GM12865 (cell line): ENCODE measurements at places on chromosomes 7 and 10.

DNA sequence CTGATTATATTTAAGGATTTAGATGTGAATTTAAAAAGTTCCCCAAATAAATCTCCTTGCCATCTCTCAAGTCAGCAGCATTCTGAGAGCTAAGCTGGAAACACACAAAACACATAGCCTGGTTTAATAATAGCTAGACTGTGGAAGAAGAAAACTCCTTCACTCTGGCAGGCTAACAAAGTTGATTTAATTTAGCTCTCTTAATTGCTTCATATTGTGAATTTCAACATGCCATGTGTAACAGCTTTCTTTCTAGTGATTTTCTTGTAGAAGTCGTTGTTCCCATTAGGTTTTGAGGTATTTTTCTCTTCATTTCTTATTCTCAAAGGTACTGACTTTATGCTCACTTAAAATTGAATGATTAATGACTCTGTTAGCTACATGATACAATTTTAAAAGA is 216.8 kb upstream of the AKR1E2 start:
- no peak for DNase-seq

DNA sequence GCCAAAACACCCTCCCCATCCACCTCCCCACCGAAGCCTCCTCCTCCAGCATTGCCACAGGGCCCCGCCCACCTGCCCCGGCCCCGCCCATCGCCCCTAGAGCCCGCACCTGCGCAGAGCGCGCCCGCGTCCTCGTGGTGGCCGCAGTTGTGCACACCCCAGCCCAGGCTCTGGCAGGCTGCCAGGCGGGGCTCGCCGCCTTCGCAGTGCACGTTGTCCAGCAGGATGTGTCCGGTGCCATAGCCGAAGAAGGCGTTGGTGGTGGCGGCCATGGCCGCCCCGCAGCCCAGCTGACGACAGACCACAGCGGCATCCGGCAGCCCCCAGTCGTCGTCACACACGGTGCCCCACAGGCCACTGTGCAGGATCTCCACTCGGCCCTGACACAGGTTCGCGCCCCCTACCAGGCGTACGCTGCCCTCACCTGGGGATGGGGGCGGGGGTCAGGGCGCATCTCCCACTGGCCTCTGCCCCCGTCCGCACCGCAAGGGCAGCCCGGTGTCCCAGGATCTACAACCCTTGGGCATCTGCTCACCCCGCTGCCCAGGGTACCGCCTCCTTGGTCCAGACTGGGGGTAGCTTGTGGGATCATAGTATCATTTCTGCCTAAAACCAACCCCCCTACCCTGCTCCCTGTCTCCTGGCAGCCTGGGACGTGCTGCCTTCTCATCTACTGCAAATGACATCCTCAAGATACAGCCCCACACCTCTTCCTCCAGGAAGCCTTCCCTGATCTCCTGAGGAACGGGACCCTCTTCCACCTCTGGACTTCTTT is 11.9 kb downstream of the SSC4D start:
- DNase-seq, result peak; percentile 59

DNA sequence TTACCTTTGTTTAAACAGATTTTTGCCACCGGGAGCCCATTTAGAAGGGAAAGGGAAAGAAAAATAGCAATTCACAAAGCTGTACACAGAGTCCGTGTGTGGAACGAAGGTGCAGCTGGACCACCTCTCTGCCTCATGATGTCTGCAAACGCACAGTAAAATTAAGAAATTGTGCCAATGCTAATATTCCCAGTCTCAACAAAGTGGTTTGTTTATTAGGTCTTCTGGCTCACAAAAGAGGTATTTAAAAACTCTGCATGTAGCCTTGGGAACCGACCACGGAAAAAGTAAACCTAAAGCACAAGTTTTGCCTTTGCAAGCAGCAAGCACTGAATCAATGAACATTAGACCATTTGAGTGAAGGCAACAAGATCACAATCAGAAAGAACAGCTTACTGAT is 57.7 kb downstream of the CREB3L2 start:
- no peak for DNase-seq

DNA sequence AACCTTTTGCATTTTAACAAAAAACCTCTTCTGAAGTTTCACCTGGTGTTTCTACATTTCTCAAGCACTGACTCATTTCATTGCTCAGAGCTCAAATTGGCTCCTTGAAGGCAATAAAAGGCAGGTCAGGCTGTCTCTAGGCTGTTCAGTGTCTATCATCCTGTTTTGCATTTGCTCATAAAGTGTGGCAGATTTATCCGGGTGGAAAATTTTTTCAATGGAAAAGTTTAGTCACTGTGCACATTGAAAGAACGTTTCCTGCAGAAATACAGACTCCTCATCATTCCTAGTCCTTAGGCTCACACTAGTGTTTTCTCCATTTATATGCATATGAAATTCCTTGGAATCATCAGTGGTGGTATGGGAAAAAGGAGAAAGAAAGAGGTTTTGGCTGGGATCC is 114.2 kb upstream of the DGKB start:
- no peak for DNase-seq

- no peak for DNase-seq
These were observed 38.3 kb upstream of the COBL start for GRCh38 chr7:51354897-51355296.

GRCh38 chr7:40646717-40647116 is 511.9 kb downstream of the SUGCT start:
- no peak for DNase-seq

DNA sequence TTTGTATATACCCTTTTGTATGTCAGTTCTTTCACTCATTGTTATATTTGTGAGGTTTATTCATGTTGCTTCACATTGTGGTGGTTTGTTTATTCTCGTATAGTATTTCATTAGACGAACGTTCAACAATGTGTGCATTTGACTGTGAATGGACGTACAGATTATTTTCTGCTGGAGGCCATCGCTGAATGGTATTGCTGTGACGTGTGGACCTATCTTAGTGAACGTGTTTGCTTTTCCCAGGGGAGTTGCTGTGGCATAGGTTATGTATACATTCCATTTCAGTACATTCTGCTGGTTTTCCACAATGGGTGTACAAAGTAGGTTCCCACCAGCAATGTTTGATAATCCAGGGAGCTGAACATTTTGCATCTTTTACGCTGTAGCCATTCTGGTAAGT is 31.1 kb upstream of the PLEKHS1 start:
- DNase-seq, result no peak

DNA sequence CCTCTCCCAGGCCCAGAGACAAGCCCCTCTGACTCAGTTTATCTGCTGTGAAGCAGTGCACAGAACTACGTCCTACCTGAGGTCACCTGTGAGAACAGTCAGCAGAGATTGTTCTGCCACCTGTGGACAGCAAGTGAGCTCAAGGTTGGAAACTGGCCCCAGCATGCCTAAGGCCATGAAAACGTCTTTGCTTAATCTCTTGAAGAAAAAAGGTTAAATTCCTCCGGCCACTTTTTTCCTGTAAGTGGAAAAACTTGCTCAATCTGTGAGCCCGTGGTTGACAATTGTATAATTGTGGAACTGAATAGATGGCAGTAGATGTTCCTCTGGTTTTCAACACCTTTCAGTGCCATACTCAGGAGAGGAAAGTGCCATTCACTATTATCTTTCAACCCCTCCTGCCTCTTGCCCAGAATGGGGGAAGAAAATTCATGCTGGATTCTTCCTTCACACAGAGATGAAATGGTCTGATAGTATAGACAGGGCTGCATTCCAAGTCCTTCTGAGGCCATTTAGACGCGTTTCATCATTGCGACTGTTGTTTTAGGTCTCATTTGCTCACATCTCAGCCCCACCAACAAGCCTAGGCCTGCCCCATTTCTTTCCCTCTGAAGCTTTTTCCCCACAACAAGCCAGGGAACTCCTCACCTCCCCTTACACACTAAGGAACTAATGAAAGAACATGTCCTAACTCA is 292.9 kb downstream of the FZD1 start:
- DNase-seq, result no peak

GRCh38 chr7:66167773-66168387 is 37.3 kb upstream of the TPST1 start:
- no peak for DNase-seq

DNA sequence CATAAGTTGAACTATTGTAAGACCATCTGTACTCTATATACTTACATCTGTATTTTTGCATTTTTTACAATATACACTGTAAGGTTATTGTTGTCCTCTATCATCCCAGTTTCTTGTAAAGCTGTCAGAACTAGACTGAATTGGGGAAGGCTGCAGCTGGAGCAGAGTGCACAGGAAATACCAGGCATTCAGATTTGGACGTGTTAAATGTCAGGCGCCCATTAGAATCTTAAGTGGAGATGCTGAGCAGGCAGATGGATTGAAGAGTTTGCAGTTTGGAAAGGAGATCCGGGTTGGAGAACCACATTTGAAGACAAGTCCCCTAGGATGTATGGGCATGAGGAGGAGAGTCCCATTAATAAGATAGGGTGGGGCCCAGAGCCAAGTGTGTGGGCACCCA is 40.4 kb downstream of the MTURN start:
- DNase-seq, result no peak

DNA sequence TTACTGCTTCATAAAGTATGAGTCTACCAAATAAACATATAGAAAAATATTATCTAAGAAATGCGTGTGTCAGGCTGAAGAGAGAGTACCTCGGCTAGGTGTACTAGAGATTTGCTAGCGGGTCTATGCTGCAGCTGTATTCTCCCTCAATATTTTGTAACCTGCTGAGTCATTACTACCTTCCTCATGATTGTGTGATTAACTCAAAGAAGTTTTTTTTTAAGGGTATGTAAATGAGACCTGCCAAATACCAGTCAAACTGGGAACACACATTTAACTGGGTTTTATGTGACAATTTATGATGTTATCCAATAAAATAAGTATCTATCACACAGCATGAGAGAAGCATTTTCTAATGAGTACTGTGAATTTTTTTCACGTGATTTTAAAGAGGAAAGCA is 180.4 kb downstream of the RNF133 start:
- peak; percentile 2 for DNase-seq

DNA sequence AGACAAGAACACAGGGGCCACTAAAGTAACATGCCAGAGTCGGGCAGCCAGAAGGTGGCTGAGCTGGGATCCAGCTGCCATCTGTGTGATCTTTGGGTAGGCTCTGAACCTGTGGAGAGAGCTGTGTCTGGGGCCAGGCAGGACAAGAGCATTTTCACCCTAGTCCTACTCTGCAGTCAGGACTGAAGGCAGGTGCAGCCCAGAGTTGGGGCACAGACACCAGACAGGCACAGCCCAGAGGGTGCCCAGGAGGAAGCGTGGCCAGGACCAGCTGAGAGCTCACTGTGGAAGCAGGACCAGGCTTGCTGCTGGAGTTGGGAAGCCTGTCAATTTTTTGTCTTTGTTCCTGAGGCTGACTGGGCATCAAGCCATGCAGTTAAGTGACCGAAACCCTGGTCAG is 113.6 kb downstream of the ADCY1 start:
- no peak for DNase-seq

DNA sequence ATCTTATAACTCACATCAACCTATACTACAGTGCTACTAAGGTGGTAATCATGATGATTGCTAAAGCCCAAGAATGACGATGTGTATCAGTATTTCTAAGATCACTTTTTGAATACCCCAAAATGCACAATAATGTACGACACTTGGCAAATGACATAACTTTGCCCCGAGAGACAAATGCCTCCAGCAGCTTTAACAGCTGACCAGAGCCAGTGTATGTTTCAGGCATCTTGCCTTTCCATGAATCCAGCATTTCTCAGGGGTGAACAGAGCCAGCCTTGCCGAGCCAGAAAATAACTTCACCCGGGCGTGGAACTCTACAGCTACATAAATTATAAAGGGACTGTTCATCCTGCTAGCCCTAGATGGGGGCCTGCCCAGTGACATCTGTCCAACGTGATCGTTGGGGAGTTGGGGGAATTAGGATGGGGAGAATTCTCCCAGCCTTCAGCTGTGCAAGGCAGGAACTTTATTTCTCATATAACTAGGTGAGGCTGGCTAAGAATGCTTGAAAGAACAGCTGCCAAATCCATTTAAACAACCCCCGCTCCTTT is 1.8 kb downstream of the IGFBP3 start:
- no peak for DNase-seq

DNA sequence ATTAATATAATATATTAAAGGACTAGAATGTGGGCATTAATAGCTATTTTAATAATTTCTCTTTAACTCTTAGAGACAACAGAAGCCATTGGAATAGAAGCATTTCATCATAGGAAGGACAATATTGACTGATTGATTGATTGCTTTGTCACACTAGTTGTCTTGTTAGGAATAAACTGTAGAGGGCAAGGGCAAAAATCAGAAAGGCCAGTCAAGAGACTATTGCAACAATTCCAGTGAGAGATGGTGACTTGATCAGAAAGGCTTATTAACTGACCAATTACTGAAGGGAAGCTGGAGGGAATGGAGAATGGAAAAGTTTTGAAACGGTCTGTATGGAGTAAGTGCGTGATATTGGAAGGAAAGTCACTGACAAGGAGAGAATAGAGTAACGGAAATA is 87.3 kb downstream of the RUNDC3B start:
- DNase-seq, result no peak

- DNase-seq, result peak; percentile 39
These were observed 240.8 kb downstream of the KIF20B start for GRCh38 chr10:89942217-89942616.

DNA sequence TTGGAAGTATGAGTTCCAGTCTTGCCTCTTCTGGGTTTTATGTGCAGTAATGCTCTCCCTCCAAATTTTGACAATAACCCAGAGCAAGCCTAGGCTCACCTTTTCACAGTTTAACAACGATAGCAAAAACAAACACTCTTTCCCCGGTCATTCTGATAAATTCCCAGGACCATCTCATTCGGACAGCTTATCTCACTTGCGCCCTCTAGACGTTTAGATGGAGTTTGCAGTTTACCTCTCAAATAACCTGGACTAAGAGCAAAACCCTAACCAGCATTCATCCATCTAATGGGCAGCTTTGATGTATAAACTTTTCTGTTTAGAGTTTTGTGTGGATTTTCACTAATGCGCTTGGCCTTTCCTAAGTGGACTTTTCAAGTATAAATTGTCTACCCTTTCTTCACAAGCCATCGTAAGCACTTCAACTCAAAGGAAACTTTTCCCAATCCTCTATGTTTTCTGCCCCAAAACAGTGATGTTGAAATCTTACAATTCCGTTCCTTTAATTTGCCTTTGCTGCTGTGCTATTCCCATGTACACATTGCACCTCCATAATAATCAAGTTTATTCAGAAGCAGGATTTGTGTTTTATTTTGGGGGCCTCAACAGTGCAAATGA is 114.9 kb downstream of the HDAC9 start:
- DNase-seq, result peak; percentile 56

GRCh38 chr10:97713339-97713825 is at the start of gene MARVELD1:
TSS of gene MARVELD1 (plus strand) at chr10:97713730. CDS start at chr10:97713877, 147 bp downstream.
- DNase-seq, result peak; percentile 38

GRCh38 chr7:131111081-131111576 is 216.5 kb upstream of the MKLN1 start:
- DNase-seq, result peak; percentile 47
